ENCODE measurements at places on chromosomes 1 and 21.

DNA sequence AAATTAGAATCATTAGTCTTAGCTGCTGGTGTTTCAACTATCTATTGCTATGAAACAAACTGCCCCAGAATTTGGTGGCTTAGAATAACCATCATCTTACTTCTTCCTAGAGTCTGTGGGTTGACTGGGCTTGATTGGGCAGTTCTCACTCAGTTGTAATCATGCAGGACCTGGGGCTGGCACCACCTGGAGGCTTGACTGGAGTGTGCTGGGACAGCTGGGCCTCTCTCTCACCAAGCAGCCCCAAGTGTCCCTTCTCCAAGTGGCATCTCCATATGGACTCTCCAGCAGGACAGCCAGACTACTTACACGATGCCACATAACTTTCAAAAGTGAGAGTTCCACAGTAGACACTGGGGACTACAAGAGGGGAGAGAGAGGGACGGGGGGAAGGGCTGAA is 140.3 kb upstream of the ATP1B1 start:
- no peak overlapping the region for H3K4me3 ChIP-seq
- no peak overlapping the region for H3K27ac ChIP-seq
- no peaks in the 10 kb centered on the region for H3K4me1 ChIP-seq
- H3K27me3 ChIP-seq = peaks cover 4% of the 10 kb centered on the region

GRCh38 chr1:95086949-95087533 is 14.3 kb upstream of the ALG14 start:
- peaks cover 4% of the 10 kb centered on the region for H3K4me1 ChIP-seq
- H3K4me3 ChIP-seq = no peak overlapping the region
- no peak for DNase-seq
- no peak overlapping the region for H3K27ac ChIP-seq
- peaks cover 10% of the 10 kb centered on the region for H3K27me3 ChIP-seq

DNA sequence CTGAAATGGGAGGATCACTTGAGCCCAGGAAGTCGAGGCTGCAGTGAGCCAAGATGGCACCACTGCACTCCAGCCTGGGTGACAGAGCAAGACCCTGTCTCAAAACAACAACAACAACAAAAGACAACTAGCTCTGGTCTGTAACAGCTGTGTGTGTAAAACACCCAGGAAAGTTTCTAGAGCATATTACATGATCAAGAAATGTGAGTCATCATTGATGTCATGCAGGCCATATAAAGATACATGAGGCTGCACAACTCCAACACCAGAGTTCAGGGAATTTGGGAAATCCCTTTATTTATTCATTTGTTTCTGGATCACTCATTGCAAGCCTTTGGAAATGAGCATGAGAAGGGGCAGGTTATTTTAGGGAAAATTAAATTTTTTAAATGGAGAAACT is 50.3 kb upstream of the CTPS1 start:
- H3K36me3 ChIP-seq = no peaks in the 10 kb centered on the region
- H3K27ac ChIP-seq = no peak overlapping the region
- no peak overlapping the region for H3K4me3 ChIP-seq
- no peaks in the 10 kb centered on the region for H3K4me1 ChIP-seq
- peaks cover 13% of the 10 kb centered on the region for H3K27me3 ChIP-seq
- no peak for DNase-seq

DNA sequence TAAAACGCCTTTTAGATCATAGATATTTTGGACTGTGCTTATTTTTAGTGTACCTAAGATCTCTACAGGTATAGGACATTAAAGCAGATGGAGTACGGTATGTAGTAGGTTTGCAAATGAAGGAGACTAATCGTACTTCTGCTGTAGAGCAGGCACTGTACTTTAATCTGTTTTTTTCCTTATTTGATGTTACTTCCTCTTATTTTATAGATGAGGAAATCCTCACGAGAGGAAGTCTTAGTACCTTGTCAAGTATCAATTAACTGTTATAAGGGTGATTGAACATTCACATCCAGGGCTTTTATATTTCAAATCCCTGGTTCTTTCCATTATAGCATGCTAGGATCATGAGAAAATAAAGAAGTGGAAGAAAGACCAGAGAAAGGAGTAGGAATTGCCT is 41.1 kb downstream of the CACHD1 start:
- H3K27ac ChIP-seq = no peak overlapping the region
- no peaks in the 10 kb centered on the region for H3K36me3 ChIP-seq
- H3K27me3 ChIP-seq = peaks cover 10% of the 10 kb centered on the region
- no peak overlapping the region for H3K4me3 ChIP-seq
- peaks cover 7% of the 10 kb centered on the region for H3K4me1 ChIP-seq
- DNase-seq = no peak

DNA sequence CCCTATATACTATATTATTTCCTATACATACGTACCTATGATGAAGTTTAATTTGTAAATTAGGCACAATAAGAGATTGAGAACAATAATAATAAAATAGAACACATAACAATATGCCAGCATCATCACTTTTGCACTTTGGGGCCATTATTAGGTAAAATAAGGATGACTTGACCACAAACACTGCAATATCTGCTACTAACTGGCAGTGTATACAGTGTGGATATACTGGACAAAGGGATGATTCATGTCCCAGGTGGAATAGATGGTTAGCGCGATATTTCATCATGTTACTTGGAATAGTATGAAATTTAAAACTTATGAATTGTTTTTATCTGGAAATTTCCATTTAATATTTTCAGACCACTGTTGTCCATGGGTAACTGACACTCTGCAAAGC is 35.4 kb upstream of the TXLNA start:
- H3K4me1 ChIP-seq = peaks cover 25% of the 10 kb centered on the region
- no peak for DNase-seq
- no peak overlapping the region for H3K27ac ChIP-seq
- peaks cover 37% of the 10 kb centered on the region for H3K36me3 ChIP-seq

DNA sequence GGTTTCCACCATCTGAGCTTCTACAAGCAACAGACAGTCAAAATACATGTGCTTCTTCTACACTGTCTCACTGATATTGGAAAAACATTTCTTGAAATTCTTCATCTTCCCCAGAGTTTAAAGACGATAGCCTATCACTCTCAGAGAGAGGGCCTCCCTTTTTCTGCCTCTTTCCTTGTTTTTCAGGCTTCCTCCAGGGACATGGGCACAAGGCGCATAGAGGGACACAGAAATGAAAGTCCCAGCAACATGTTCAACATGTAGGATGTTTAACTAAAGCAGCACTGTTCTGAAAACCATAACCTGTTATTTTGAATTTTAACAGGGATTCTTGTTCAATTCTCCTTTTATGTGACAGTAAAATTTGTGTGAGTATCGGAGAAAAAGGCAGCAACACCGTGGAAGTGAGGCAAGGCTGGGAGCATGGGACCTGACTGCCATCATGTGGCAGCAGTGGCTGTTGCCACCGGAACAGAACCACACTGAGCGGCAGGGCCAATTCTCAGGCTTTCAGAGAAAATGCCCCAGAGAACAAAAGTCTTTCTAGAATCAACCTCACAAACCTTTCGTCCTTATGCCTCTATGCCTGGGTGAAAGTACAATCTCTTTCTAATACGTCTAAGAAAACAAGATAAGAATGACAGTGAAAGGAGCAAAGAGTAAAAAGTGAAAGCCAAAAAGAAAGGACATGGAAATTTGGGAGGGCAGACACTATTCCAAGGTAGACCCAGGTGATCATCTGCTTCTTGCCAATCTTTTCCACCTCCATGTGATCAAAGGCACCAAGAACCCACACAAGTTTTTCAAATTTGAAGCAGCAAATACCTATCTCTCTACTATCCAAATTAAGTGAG is 54.5 kb downstream of the PCNX2 start:
- no peak overlapping the region for H3K27ac ChIP-seq
- H3K27me3 ChIP-seq = no peaks in the 10 kb centered on the region
- peak; percentile 36 for DNase-seq
- H3K4me3 ChIP-seq = no peak overlapping the region
- H3K4me1 ChIP-seq = peaks cover 10% of the 10 kb centered on the region
- peaks cover 8% of the 10 kb centered on the region for H3K36me3 ChIP-seq

DNA sequence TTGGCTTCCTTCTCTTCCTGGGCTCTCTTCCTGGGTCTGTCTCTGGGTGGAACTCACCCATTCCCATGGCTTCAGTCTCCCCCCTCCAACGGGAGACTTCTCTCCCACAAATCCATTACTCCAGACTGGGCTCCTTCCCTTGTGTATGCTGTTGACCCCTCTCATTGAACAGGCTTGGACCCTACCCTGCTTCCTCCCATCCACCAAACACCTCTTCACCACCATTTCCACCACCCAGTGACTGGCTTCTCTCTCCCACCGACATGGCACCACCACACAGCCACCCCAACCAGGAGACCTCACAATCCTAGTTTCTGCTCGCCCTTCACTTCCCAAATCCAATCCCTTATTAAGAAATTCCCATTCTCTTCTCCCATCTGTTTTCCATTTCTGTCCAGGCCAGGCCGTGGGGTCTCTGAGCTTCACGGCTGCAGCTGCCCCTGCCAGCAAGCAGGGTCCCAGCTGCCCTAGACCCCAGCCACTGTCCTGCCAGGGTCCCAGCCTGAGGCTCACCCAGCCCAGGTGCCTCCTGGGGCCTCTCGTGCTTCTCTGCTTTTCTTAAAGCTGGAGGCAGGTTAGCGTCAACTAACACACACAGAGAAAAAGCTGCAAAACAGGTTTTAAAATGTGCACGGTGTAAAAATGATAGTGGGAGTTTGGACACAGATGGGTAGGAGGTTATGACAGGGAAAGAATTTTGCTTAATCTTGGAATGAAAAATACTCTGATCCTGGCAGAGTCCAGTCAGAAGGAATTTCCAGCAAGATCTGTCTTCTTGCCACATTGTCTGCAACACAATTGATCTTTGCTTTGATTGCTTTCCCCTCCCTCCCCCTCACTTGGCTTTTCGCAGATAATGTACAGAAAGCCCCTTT is 383.8 kb upstream of the VAMP3 start:
- DNase-seq = no peak
- no peaks in the 10 kb centered on the region for H3K27me3 ChIP-seq
- H3K4me1 ChIP-seq = no peaks in the 10 kb centered on the region
- H3K36me3 ChIP-seq = no peaks in the 10 kb centered on the region
- H3K4me3 ChIP-seq = no peak overlapping the region
- no peak overlapping the region for H3K27ac ChIP-seq

DNA sequence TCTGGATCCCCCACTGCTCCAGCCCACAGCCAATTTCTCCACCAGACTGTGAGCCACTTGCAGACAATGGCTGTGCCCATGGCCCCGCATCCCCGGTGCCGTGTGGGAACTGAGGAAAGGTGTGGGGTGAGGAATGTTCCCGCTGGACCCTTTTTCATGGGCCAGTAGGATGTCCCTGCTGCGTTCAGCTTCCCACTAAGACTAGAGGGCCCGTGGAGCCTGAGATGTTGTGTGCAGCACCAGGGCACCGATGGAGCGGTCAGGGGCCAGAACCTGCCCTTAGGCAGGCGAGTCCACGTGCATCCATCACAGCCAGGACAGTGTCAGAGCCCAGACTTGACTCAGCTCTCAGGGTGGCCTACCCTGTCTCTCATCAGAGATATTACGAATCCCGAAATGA is 105.7 kb upstream of the COL6A1 start:
- H3K4me3 ChIP-seq = no peak overlapping the region
- no peaks in the 10 kb centered on the region for H3K36me3 ChIP-seq
- peaks cover 6% of the 10 kb centered on the region for H3K4me1 ChIP-seq

DNA sequence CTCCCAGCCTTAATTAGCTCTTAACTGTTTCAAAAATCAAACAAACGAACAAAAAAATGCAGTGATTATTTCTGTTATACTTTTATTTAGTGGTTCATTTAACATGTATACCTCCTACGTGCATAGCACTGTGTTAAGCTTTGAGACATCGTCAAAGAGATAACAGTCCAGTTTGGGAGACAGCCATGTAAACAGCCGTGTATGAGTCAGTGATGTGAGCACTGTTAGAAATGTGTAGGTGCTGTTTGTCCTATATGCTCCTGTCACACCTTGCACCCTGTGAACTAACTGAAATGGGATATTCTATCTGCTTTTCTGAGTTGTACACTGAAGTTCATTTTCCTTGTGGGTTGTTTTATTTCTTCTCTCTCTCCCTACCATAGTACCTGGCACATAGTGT is 109.7 kb upstream of the CACYBP start:
- no peaks in the 10 kb centered on the region for H3K36me3 ChIP-seq
- no peak overlapping the region for H3K4me3 ChIP-seq
- no peak overlapping the region for H3K27ac ChIP-seq
- DNase-seq = no peak

DNA sequence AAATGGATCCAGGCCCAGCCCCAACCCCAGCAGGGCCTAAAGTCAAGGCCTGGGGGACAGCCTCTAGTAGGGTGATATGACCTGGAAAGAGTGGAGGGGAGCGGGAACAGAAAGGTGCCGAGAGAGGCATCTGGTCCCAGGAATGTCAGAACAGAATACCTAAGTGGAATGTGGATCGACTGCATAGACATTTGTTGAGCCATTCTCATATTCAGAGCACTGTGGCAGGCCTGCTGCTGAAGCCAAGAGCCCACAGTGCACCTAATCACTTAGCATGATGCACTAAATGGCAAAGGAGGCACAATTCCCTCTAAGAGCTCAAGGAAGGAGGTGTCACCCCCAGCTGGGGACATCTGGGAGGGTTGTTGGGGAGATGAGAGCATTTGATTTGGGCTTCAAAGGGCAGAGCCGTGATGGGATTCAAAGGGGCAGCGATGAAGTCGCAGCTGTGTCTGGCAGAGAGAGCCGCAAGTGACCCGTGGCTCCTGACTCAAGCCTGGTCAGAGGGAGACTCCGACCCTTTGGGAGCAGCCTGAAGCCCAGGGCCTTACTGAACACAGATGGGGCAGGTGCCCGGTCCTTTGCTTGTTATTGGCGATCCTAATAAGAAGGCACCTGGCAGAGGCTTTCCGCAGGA is 8.6 kb upstream of the PKP1 start:
- no peak for DNase-seq
- H3K27ac ChIP-seq = no peak overlapping the region
- no peak overlapping the region for H3K4me3 ChIP-seq
- peaks cover 1% of the 10 kb centered on the region for H3K27me3 ChIP-seq
- H3K36me3 ChIP-seq = no peaks in the 10 kb centered on the region
- no peaks in the 10 kb centered on the region for H3K4me1 ChIP-seq

GRCh38 chr1:177287270-177287669 is 116.5 kb downstream of the BRINP2 start:
- no peaks in the 10 kb centered on the region for H3K36me3 ChIP-seq
- H3K4me3 ChIP-seq = no peak overlapping the region
- no peaks in the 10 kb centered on the region for H3K27me3 ChIP-seq
- H3K27ac ChIP-seq = no peak overlapping the region
- no peak for DNase-seq

DNA sequence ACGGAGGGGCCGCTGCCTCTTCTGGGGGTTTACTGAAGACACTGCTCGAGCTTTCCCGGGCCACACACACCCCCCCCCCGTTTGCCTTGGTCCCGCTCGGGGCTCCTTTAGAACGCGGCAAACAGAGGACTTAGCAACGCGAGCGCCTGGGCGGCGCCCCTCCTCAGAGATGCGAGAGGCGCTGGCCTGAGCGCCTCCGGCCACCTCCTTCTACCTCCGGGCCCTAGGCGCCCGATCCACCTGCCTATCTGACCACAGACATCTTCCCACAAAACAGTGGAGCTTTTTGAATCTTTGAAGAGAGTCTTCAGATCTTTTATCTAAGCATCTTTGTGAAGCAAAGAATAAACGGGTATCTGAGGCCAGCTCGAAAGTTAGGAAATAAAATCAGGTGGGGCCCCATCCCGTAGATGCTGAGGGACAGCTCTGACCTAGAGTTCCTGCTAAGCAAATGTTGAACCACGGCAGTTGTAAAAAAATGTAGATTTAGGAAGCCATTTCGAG is 436 bp upstream of the TTLL7 start:
- DNase-seq = peak; percentile 71
- no peaks in the 10 kb centered on the region for H3K36me3 ChIP-seq
- peak overlapping the region; percentile 62 for H3K27ac ChIP-seq
- peaks cover 11% of the 10 kb centered on the region for H3K4me1 ChIP-seq
- peaks cover 47% of the 10 kb centered on the region for H3K27me3 ChIP-seq

- H3K36me3 ChIP-seq = peaks cover 46% of the 10 kb centered on the region
- H3K27ac ChIP-seq = peak overlapping the region; percentile 86
- no peaks in the 10 kb centered on the region for H3K27me3 ChIP-seq
- DNase-seq = peak; percentile 74
- H3K4me3 ChIP-seq = peak overlapping the region; percentile 59
Measured at GRCh38 chr21:44867999-44868700, 5.3 kb downstream of the PTTG1IP start.
